Activated naive CD4-positive, alpha-beta T cell treated with anti-CD3 and anti-CD28 coated beads, Interleukin-2, amount 50 U/mL, for 72 hours (primary cell): ENCODE measurements at places on chromosomes 6 and 20. TPM values are rescaled to one million over a fixed set of nuclear protein-coding genes. Genes with fewer than 3 reads are reported as not detected.

DNA sequence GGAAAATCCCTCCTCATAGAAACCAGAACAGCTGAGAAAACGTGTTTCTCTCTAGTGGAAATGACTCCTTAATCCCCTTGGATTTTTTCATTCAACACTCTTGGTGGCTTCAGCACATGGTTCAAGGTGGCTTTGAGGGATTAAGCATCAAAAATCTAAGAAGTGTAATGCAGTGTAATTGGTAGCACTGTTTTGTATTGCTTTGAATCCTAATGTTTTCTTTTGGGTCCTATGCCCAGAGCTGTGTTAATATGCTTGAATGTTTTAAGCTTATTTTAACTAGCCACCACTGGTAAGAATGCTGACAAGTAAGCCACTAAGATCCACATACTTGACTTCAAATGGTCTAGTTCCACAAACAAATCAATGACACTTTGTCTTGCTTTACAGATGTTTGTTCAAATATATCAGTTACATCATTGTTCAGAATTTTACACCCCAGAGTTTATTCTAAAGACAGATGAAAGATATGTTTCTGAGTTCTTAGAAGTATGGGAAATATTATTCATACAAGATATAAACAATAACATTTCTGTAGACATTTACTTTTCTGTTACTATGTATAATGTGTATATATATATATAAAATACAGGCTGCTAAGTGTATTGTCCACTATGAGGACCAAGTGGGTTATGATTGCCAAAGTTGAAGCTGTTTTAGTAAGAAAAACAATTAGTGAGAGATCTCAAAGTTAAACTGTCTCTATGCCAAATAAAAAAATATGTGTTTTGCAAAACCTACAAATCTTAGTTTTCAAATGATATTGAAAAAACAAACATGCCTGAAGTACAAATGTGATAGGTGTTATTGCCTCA lies 220.8 kb downstream of the OGFRL1 start:
- no peak for DNase-seq

Gene DBNDD2
- 50.9 TPM for total RNA-seq

Gene EYA2
- not detected for total RNA-seq

DNA sequence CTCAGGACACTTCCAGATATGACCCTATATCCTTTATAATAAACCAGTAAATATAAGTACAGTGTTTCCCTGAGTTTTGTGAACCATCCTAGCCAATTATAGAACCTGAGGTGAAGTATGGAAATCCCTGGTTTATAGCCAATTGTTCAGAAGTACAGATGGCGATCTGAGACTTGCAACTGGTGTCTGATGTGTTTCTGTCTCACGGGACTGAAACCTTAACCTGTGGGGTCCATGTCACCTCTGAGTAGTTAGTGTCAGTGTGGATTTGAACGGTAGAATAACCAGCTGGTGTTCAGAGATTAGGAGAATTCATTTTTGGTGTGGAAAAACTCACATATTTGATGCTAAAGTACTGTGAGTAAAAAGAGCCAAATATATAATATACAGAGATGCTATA lies 606.6 kb downstream of the MAFB start:
- DNase-seq, result no peak

- no peak for DNase-seq
Measured at GRCh38 chr20:4158466-4159050, 143.2 kb upstream of the RNF24 start.

DNA sequence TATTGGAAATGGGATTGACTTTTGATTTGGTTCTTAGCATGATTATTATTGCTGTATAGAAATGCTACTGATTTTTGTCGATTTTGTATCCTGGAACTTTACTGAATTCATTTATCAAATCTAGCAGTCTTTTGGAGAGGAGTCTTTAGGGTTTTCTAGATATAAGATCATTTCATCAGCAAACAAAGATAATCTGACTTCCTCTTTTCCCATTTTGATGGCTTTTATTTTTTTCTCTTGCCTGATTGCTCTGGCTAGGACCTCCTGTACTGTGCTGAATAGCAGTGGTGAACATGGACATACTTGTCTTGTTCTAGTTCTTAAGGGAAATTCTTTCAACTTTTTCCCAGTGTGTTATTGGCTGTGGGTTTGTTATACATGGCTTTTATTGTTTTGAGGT lies 64.6 kb downstream of the ZC2HC1B start:
- no peak for DNase-seq

- DNase-seq, result no peak
Measured at GRCh38 chr20:588476-588875, 21.6 kb downstream of the TCF15 start.

Gene RPS18
- total RNA-seq, result 4,545 TPM

GRCh38 chr6:124482071-124482491 lies 480.2 kb upstream of the RNF217 start:
- no peak for DNase-seq

Gene DOK5
- 17.3 TPM for total RNA-seq

Gene FKBP1C
- not detected for total RNA-seq

GRCh38 chr6:16228709-16229665 lies 9.4 kb upstream of the GMPR start:
- no peak for DNase-seq

- DNase-seq, result no peak
Measured at GRCh38 chr6:112221561-112221960, 32.8 kb downstream of the LAMA4 start.

DNA sequence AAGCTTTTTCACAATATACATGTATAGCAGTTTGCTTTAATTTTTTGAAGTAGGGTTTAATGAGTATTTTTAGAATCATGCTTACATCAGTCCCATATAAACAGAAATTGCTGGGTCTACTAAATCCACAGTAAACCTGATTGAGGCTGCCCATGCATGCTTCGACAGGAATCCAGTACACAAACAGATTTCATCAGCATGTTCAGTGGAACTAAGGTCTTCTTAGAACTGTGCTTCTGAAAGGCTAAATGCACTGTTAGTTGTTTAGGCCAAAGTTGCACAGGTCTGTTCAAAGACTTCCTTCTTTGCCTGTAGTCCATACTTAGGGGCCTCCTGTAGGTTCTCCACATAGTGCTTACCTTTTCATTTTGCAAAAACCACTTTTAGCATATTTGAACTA lies 42.5 kb upstream of the THBS2 start:
- DNase-seq, result no peak

DNA sequence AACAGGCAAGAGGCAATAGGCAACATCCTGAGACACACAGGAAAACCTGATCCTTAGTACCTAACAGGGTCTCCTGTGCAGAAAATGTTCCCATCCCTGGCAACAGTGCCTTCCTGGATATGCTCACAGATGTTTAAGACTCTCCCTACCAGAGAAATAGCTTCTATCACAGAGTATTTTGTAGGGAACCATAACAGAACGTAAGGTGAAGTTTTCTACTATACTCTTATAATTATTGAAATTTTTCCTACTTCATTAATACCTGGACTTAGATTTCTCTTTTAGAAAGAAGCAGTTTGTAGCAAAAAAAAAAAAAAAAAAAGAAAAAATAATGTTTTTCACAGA lies 33.5 kb upstream of the LGSN start:
- no peak for DNase-seq

GRCh38 chr20:9169409-9169808 lies 100.5 kb downstream of the PLCB4 start:
- no peak for DNase-seq

Gene TAGAP
- total RNA-seq, result 29.9 TPM

- DNase-seq, result peak; percentile 43
Measured at GRCh38 chr6:33607784-33608161, 13.3 kb upstream of the ITPR3 start.

Gene PI16
- total RNA-seq, result 1.7 TPM

- DNase-seq, result no peak
Measured at GRCh38 chr6:168381726-168382458, 59.1 kb upstream of the SMOC2 start.

Gene BMP5
- total RNA-seq, result not detected

- peak; percentile 93 for DNase-seq
Measured at GRCh38 chr20:37384683-37385174, 38.8 kb downstream of the SRC start.

- DNase-seq, result no peak
Measured at GRCh38 chr6:118649918-118650581, 1.3 kb downstream of the CEP85L start.

Gene CAP2
- not detected for total RNA-seq

GRCh38 chr6:47292944-47293343 lies 16.8 kb downstream of the TNFRSF21 start:
- no peak for DNase-seq

Gene CALHM4
- total RNA-seq, result not detected

Gene PNPLA1
- total RNA-seq, result not detected

DNA sequence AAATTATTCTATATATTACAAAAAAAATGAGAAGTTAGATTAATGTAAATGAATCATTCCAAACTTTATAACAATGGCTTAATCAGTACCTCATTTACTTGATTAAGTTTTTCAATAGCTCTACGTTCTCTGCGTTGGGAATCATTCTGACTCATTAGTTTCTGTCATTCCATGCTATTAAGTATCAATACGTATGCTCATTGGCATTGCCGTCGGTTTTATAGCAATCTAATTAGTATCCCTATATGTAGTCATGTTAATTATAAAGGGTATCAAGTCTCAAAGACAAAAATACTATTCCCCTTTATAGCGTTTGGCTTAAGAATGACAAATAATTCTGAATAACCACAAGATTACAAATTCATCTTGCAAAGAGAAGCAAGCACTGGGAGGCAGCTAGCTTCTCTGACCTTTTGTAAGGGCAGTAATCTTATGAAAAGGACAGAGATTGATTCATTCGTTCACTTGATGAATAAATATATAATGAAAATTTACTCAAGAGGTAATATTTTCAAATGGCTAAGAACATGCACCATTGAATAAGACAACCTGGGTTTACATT lies 41.8 kb downstream of the OLIG3 start:
- DNase-seq, result no peak

GRCh38 chr20:30500829-30501440 lies 756.5 kb upstream of the DEFB115 start:
- DNase-seq, result no peak

- DNase-seq, result no peak
Measured at GRCh38 chr20:44390280-44390679, 34.8 kb downstream of the HNF4A start.

Gene MRPS26
- total RNA-seq, result 39.3 TPM

DNA sequence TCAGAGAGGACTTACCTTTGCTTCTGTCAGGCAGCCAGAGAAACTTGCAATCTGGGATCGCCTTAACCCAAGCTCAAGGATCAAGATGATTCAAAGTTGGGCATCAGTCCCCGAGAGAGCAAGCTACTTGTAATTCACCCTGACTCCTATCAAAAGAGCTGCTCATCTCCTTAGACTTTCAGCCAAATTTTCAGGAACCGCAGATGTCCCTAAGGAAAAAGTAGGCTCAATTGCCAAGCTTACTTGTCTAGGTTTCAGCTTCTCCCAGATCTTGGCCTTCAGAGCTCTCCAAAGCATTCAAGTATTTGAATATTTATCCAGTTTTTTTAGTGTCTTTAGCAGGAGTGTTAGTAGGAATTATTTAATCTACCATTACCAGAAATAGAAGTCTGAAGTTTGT lies 434.1 kb upstream of the MMS22L start:
- no peak for DNase-seq

DNA sequence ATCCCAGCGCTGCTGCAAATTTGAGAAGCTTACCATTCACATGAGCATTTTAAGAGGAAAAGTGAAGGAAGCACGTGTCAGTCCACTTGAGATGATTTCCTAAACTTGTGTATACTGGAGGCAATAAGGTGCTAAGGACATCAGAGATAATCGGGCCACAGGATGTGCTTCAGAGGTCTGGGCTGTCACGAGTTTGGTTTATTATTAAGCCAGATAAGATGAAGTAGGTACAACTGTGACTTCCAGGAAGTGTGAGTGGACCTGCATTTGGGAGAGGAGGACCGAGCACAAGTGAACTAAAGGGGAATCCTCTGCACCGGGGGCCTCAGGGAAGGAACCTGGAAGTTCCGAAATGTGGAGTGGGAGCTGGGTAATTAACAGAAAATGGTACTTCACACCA lies 1.4 kb downstream of the SAMD5 start:
- no peak for DNase-seq

Gene FRMD1
- total RNA-seq, result not detected

Gene KCNQ5
- 7.3 TPM for total RNA-seq

DNA sequence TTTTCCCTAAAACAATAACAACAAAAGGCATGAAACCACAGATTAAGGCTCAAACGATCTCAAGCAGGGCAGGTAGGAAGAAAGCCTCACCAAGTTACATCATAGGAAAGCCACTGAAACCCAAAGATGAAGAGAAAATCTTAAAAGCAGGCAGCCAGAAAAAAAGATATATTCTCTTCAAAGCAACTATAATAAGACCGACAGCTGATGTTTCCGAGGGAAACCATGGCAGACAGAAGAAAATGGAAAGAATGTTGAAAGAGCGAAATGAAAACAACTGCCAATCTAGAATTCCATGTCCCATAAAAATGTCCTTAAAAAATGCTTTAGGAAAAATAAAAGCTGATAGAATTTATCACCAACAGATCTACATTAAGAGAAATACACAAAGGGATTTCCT lies 161.5 kb upstream of the THBS2 start:
- DNase-seq, result no peak

- DNase-seq, result no peak
Measured at GRCh38 chr20:51667491-51667890, 100.7 kb downstream of the ATP9A start.
